ENCODE measurements at places on chromosomes 3 and 15. TPM values are rescaled to one million over a fixed set of nuclear protein-coding genes. Genes with fewer than 3 reads are reported as not detected.
A peak's percentile ranks its signal among the peaks of the same experiment; 100 is the strongest.

GRCh38 chr15:63726491-63726890 is 107.3 kb downstream of the HERC1 start:
- no peak overlapping the region for H3K27ac ChIP-seq
- no peak overlapping the region for H3K4me3 ChIP-seq
- no peaks in the 10 kb centered on the region for H3K4me1 ChIP-seq
- H3K27me3 ChIP-seq: no peaks in the 10 kb centered on the region

ACP3 gene
- not detected for total RNA-seq

- peaks cover 2% of the 10 kb centered on the region for H3K36me3 ChIP-seq
- H3K27ac ChIP-seq: no peak overlapping the region
- no peaks in the 10 kb centered on the region for H3K27me3 ChIP-seq
- no peak overlapping the region for H3K4me3 ChIP-seq
- H3K4me1 ChIP-seq: no peaks in the 10 kb centered on the region
Observed at GRCh38 chr15:62021991-62022600, 38.2 kb downstream of the VPS13C start.

DNA sequence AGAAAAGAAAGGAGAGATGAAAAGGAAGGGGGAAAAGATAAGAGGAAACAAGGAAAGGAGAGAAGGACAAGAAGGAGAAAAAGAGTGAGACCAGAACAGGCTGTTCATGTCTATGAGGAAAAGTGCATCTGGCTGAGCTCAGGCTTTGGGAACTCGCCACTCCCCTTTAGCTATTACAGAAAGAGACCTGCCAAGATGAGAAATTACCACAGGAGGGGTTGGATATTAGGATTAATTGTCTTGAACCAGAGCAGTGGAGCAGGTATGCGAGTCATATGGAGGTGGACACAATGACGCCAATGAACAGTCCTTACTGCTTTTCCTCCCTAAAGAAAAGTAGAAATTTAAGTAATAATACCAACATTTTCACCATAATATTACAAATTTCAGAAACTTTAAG is 577.0 kb upstream of the ARRDC4 start:
- no peak overlapping the region for H3K27ac ChIP-seq
- H3K4me3 ChIP-seq: no peak overlapping the region
- H3K27me3 ChIP-seq: no peaks in the 10 kb centered on the region
- no peaks in the 10 kb centered on the region for H3K4me1 ChIP-seq

GRCh38 chr3:45864760-45865519 is 21.4 kb upstream of the CCR9 start:
- no peaks in the 10 kb centered on the region for H3K4me1 ChIP-seq
- H3K4me3 ChIP-seq: no peak overlapping the region
- H3K36me3 ChIP-seq: no peaks in the 10 kb centered on the region
- no peaks in the 10 kb centered on the region for H3K27me3 ChIP-seq
- no peak overlapping the region for H3K27ac ChIP-seq

B3GALNT1 gene
- total RNA-seq: 31.1 TPM

OSBPL10 gene
- 88.1 TPM for total RNA-seq

GRCh38 chr3:172387728-172388127 is 60.5 kb downstream of the GHSR start:
- H3K36me3 ChIP-seq: peaks cover 5% of the 10 kb centered on the region
- no peaks in the 10 kb centered on the region for H3K27me3 ChIP-seq
- no peaks in the 10 kb centered on the region for H3K4me1 ChIP-seq
- H3K27ac ChIP-seq: no peak overlapping the region

DNA sequence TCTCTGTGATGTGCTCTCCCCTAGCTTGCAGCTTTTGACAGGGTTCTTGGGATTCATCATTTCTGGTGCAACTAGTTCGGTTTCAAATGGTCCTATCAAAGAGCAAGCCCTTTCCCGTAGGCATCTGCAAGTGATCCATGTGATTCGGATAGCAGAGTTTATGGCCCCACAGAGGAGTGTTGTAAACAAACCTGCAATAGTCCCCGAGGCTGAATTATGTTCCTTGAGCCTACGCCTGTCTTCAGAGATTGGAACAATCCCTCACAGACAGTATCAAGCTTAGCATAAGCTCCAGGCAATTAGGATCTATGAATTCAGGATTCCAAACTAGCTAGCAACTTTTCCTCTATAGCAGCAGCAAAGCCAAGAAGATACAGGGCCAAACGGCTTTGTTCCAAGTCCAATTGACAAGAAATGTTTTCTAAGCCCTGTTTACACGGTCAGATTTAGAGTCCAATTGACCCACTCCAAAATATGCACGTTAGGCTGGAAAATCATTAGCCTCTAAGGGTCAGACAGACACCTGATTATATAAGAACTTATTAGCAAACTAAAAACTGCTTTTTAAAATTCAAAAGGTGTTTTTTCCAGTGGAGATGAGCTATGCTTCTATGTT is 24.8 kb downstream of the LNP1 start:
- no peaks in the 10 kb centered on the region for H3K4me1 ChIP-seq
- no peak for DNase-seq
- H3K4me3 ChIP-seq: no peak overlapping the region
- H3K27ac ChIP-seq: no peak overlapping the region
- peaks cover 8% of the 10 kb centered on the region for H3K27me3 ChIP-seq

DNA sequence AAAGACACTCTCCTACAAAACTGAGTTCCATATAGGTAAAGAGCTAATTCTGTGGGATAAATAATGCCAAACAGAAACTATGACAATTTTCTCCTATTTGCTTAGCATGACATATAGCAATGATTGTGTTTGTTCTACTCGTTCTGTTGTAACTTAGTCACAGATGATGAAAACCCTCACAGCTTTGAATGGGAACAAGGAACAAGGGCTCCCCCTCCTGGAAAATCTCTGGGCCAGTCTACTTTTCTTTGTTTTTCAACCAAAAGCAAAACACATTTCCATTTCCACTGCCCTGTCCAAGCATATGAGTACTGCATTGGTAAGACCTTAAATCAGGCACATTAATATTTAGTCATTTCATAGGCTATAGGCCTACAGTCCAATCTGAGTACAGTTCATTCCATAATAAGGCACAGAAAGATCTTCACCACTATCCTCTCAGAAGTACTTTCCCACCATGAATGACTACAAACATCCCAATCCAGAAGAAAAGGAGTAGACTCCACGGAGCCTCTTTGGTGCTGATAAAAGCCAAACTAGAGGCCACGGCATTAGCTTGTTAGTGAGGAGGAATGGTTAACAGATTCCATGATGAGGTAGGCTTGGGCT is 67.1 kb downstream of the ATP8B4 start:
- H3K27me3 ChIP-seq: no peaks in the 10 kb centered on the region
- no peak overlapping the region for H3K4me3 ChIP-seq
- no peaks in the 10 kb centered on the region for H3K4me1 ChIP-seq
- peak; percentile 79 for DNase-seq
- no peaks in the 10 kb centered on the region for H3K36me3 ChIP-seq

CFAP100 gene
- total RNA-seq: not detected

- H3K27ac ChIP-seq: no peak overlapping the region
- peaks cover 10% of the 10 kb centered on the region for H3K4me1 ChIP-seq
- no peaks in the 10 kb centered on the region for H3K36me3 ChIP-seq
Observed at GRCh38 chr3:182683858-182684257, 109.4 kb upstream of the ATP11B start.

GRCh38 chr15:35626571-35627318 is 80.8 kb upstream of the DPH6 start:
- H3K36me3 ChIP-seq: no peaks in the 10 kb centered on the region
- no peaks in the 10 kb centered on the region for H3K4me1 ChIP-seq
- no peak overlapping the region for H3K27ac ChIP-seq

UACA gene
- total RNA-seq: 303 TPM

DNA sequence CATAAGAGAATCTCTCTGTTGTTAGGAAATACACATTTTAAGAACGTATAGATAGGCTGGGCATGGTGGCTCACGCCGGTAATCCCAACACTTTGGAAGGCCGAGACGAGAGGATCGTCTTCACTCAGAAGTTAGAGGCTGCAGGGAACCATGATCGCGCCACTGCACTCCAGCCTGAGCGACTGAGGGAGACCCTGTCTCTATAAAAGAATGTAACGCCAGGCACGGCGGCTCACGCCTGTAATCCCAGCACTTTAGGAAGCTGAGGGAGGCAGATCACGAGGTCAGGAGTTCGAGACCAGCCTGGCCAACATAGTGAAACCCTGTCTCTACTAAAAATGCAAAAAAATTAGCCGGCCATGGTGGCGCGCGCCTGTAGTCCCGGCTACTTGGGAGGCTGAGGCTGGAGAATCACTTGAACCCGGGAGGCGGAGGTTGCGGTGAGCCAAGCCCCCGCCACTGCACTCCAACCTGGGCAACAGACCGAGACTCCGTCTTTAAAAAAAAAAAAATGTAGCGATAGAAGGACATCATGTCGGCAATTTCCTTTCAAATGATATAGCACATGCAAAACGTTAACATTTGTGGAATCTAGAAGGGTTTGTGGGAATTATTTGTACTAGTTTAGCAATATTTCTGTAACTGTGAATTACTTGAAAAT is 730 bp upstream of the RPL14 start:
- H3K36me3 ChIP-seq: peaks cover 19% of the 10 kb centered on the region
- peak overlapping the region; percentile 88 for H3K4me3 ChIP-seq
- H3K27me3 ChIP-seq: no peaks in the 10 kb centered on the region
- H3K27ac ChIP-seq: peak overlapping the region; percentile 89
- DNase-seq: no peak
